ENCODE measurements at places on chromosomes 3 and 15. TPM values are rescaled to one million over a fixed set of nuclear protein-coding genes. Genes with fewer than 3 reads are reported as not detected.

DNA sequence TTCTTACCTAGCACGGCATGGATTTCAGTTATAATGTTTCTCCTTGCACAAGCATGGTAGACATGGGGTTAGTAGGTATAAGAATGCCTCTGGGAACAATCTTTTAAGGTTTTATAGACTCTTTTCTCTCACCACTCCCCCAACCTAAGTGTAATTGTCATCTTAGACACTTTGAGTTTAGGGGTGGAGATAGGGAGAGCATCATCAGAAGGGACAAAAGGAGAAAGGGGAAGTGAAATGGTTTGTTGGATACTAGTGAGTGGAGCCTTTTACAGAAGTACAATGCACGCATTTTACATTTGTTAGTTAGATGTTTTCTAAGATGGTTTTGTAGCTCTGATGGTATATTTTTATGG, 189.2 kb downstream of the TP63 start:
- no peak for DNase-seq

DNA sequence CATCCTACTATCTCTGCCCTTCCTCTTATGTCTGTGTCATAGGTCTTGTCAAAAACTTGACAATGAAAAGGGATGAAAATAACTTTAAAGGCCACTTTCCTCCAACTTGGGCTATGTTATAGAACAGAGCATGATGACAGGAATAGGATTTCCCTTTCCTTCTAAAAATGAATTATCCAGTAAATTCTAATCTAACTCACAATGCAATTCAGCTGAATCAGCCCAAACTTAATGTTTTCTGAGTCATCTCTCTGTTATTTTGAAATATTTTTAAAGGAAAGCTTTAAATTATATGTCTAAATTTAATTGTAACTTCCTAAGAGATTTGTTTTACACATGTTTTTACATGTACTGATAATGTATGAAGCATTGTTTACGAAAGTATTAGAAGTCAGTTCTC, 258.5 kb downstream of the BBX start:
- DNase-seq = no peak

DNA sequence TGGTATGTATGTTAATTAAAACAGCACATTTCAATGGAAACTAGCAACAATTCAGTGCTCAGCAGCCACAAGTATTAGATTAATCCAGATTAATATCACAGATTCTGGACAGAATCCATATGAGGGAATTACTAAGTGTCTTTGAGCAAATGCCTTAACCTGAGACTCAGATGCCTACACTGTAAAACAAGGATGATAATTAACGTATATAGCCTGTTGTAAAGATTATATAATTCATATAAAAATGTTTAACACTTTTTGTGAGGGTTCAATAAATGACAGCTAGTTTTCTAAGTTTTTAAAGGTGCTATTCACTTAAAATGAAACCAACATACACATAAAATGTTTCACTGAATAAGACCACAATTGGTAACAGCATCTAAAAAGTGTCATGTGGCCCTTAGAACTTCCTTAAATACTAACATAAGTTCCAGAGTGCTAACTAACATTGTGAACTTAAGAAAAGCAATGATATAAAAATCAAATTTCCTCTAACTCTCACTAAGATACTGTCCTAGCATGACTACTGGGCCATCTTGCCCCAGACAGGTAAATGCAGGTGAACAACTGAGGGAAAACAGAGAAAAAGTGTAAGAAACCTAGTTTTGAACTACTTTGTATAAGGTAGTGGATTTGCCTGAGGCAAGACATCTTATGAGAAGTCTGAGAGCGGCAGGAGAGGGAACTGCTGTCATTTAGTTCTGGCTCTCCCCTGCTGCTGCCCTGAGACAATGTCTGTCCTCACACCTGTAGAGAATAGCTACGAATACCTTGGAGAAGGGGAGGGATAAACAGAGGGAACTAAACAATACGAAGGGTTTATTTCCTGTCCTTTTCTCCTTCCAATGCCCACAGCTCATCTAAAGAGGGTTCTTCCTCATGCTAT, 151.3 kb downstream of the ADAM10 start:
- DNase-seq = no peak

Gene TF
- total RNA-seq = not detected

Data from LHCN-M2 (cell line).